Parietal lobe (tissue), 2 donors: ENCODE measurements at places on chromosomes 7 and 10. TPM values are rescaled to one million over a fixed set of nuclear protein-coding genes. Genes with fewer than 3 reads are reported as not detected.

The MRLN gene
- 1.3 TPM for total RNA-seq

The ASNS gene
- 69.2 TPM for total RNA-seq

The GNGT1 gene
- total RNA-seq = not detected

The SEMA4G gene
- total RNA-seq = 15.0 TPM

The CDK14 gene
- total RNA-seq = 115 TPM

The CYP2C18 gene
- total RNA-seq = not detected

The NAT16 gene
- total RNA-seq = 3.4 TPM

The PARP12 gene
- total RNA-seq = 7.5 TPM

The BTBD16 gene
- total RNA-seq = not detected

The FAM25A gene
- total RNA-seq = not detected

The TFPI2 gene
- total RNA-seq = not detected

The PLCE1 gene
- 18.2 TPM for total RNA-seq

The OPN1SW gene
- not detected for total RNA-seq

The LIPN gene
- total RNA-seq = not detected

The CALHM1 gene
- total RNA-seq = not detected

The ERLIN1 gene
- 14.4 TPM for total RNA-seq

The HMX2 gene
- total RNA-seq = not detected

The DUS4L gene
- total RNA-seq = 19.1 TPM

The PLEKHS1 gene
- total RNA-seq = not detected

The VWDE gene
- total RNA-seq = 0.63 TPM

The CYP3A5 gene
- 0.63 TPM for total RNA-seq

The NPY4R2 gene
- total RNA-seq = 0.31 TPM

The ABCC2 gene
- 0.63 TPM for total RNA-seq

The RAPGEF5 gene
- total RNA-seq = 77.0 TPM
